NCI-H774 (cell line): ENCODE measurements at places on chromosomes 1 and 21.
A peak's percentile ranks its signal among the peaks of the same experiment; 100 is the strongest.

DNA sequence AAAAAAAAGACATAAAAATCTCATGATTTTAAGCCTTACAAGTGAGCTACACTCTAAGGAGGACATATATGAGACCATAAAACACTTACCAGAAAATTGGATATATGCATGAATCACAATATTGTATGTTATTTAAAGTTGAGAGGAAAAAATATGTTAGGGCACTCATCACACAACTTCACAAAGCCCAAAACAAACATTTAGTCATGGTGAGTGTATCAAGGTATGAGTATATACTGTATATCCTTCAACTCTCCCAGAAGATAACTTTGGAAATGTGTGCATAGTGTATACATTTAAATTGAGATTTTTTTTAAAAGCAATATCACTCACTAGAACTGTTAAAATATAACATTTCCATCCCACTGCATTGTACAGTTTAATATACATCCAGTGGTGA is 259.3 kb downstream of the SRGAP2C start:
- no peak for DNase-seq

DNA sequence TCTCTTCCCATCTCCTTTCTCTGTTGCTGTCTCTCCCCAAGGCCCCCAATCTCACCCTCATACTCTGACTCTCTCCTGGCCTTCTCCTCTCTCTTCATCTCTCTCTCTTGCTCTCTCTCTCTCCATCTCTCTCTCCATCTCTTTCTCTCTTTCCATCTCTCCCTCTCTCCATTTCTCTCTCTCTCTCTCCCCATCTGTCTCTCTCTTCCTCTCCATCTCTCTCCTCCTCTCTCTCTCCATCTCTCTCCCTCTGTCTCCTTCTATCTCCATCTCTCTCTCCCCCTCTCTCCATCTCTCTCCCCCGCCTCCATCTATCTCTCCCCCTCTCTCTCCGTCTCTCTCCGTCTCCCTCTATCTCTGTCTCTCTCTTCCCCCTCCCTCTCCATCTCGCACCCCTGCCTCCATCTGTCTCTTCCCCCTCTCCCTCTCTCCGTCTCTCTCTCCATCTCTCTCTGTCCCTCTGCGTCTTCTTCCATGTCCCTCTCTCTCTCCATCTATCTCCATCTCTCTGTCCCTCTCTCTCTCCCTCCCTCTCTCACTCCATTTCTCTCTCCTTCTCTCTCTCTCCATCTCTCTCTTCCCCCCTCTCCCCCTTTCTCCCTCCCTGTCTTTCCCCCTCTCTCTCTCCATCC is 16.0 kb upstream of the EPHA8 start:
- no peak for DNase-seq

GRCh38 chr1:9069326-9070100 is at the start of gene SLC2A5:
Gene SLC2A5, minus strand, starts transcription at chr1:9069635. Its CDS starts 99 bp downstream, at chr1:9069536.
- no peak for DNase-seq

DNA sequence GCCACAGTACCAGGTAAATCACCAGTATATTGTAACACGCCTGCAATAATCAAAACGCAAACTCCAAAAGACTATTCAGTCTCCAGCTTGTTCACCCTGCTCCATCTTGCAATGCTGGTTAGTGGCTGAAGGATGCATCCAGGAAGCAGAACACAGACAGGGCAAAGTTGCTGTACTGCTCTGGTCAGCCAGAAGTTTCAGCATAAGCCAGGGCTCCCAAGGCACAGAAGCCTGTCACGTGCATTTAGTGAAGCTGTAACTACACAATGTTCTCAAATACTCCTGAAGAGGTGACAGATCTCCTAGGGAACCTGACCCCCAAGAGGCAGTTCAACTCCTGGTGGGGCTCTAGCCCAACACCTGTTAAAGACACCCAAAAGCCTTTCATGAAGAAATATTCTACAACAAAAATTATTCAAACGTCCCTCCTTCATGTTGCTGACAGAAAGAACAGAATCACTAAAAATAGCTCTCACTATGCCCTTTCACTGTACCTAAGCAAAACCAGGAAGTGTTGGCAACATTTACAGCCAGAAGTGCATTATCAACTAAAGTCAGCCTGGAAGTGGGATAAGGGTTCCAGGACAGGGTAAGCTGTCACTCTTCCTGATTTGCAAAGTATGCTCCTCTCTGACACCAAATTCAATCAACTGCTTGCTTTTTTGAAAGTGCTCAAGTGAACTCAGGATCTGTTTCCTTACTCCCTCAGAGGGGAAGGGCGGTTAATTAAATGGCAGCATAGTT is 52.1 kb downstream of the SLC35D1 start:
- DNase-seq = no peak

GRCh38 chr1:230231774-230232145 is 164.7 kb downstream of the GALNT2 start:
- DNase-seq = peak; percentile 43

- no peak for DNase-seq
These were observed 30.3 kb upstream of the PKP1 start for GRCh38 chr1:201252944-201253371.

DNA sequence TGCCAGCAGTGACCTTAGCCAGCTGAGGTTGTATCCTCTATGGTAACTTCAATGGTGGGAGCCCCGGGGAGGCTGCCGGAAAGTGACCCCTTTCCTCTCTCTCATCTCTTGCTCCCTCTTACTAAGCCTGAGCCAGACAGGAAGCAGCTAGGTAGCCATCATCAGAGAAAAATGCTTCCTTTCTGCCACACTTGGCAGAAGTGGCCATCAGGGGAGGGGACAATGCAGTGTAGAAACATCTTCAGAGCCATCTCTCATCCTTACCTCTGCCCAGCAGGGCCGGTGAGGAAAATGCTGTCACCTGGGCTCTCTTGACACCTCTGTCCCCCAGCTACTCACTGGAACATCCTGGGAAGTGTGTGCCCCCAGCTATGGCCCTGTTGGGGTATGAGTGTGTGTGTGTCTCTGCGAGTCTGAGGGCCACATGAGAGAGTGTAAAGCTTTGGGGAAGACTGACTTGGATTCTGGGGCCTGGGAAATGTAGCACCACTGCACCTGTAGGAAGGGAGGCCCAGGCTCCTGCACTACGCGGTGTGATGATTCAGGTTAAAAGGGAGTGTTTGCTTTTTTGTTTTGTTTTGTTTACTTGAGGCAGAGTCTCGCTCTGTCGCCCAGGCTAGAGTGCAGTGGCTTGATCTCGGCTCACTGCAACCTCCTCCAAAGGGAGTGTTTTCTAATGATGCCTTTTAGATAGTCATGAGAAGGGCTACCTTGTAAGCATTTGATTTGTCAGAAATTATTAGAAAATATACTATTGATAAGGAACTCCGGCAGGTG is 48.7 kb upstream of the CNTN2 start:
- DNase-seq = no peak

DNA sequence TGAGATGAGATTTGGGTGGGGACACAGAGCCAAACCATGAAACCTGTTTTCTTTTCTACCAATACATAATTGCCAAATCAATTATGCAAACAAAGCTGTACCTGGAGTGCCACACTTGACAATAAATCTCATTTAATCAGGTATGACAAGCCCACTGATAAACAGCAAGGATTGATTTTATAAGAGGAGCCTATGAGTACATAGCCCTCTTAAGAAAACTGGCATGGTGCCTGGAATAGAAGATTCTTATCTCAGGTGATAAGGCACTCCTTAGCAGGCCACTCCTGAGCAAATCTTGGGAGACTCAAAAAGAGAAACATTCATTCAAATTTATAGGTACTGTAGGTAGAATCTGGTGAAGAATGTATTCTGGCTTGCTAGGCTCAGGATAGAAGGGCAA is 28.6 kb upstream of the PDE4B start:
- DNase-seq = no peak

DNA sequence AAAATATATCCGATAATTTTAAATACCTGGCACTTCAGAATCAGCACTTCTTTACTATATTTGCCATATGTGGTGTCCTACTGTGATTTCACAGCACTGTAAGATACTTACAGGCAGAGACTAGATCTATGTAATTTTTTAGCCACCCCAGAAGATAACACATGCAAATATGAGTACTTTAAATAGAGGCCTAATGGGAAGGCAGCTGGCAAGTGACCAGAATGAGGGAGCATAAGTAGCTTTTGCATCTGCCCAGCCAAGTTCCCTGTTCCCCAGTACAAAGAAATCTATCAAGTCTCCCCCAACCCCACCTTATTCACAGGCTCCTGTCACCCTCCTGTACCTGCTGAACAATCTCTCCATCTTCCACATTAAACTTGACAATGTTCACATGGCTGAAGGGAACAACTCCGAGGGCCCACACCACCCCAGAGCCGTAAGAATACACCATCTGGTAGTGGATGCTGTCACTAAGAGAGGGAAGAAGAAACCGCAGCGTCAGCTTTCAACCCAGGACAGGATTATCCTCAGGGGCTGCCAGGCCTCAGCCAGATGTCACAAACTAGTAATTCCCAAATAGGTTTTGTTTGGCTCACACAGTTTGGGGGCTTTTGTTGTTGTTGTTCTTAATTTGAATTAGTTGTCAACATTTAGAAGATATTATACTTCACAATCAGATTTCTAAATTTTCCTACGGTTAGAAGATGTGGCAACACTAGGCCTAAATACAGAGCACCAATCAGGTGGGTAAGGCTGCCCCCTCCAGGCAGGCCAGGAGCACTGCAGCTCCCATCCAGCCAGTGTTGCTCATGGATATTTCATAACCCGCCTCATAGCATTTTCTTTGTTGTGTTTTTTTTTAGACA is 10.4 kb downstream of the EMC1 start:
- no peak for DNase-seq

GRCh38 chr1:185786524-185786923 is 52.3 kb downstream of the HMCN1 start:
- DNase-seq = no peak

DNA sequence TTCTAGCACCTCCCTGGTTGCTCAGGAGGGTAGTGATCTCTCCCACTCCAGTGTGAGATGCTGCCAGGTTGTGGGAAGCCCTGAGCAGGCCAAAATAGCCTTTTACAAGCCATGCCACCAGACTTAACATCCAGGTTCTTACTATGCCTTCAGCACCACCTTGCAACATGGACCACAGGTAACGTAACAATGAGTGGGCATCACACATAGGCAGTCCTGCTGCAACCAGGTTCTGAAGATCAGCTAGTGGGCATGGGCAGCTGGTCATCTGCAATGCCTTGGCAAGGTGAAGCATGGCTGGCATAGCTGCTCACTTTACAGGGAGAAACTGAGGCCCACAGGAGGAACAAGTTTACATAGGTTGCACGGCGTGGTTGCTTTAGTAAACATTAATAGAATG is 40.7 kb downstream of the DHCR24 start:
- no peak for DNase-seq

- DNase-seq = no peak
These were observed 119.3 kb downstream of the SIK1 start for GRCh38 chr21:43307677-43308070.

- no peak for DNase-seq
These were observed at the start of gene MPL for GRCh38 chr1:43337588-43337987. Gene MPL, plus strand, starts transcription at chr1:43337818. Its CDS starts 31 bp downstream, at chr1:43337849.

DNA sequence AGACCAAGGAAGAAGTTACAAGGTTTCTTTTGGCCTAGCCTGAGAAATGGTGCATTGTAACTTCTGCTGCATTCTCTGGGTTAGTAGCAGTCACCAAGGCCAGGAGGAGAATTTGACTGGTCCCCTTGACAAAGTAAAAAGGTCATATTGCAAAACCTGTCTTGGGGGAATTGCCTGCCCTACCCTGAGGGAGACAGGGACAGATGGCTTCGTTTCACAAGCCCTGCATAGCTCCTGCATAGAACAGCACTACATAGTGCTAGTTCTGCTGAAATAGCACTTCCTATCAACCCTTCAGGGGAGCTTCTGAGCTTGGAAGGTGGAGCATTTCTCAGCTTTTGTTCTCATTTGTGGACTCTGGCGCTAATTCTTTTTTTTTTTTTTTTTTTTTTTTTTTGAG is 20.4 kb upstream of the AK2 start:
- no peak for DNase-seq

- DNase-seq = no peak
These were observed 26.5 kb upstream of the RPL11 start for GRCh38 chr1:23664837-23665795.

- DNase-seq = no peak
These were observed 48.1 kb downstream of the KIF21B start for GRCh38 chr1:200975458-200975857.

DNA sequence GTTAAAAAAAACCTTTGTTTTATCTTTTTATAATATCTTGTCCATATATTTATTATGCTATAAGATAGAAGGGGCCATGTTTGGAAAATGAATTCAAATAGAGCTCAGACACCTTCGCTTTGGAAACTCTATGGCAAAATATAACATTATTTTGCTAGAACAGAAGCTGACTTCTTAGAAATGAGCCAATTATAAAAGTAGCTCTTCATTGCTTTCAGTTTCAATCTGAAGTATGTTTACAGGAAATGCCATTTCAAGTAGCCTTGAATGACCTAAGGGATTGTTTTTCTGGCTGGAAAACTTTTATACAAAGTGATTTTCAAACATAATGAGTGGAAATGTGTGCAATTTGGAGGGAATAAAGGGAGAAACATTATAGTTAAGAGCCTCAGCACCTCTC is 37.8 kb upstream of the GBP5 start:
- DNase-seq = no peak

DNA sequence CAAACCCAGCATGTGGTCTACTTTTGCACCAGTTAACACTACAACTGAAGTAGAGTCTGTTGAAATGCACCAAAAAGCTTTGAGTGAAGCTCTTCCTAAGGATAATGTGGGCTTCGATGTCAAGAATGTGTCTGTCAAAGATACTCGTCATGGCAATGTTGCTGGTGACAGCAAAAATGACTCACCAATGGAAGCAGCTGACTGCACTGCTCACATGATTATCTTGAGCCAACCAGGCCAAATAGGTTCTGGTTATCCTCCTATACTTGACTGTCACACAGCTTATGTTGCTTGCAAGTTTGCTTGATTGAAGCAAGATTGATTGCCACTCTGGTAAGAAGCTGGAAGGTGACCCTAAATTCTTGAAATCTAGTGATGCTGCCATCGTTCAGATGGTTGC is 85.2 kb downstream of the DENND1B start:
- no peak for DNase-seq

- peak; percentile 26 for DNase-seq
These were observed 224.3 kb upstream of the FGGY start for GRCh38 chr1:59072583-59072947.

DNA sequence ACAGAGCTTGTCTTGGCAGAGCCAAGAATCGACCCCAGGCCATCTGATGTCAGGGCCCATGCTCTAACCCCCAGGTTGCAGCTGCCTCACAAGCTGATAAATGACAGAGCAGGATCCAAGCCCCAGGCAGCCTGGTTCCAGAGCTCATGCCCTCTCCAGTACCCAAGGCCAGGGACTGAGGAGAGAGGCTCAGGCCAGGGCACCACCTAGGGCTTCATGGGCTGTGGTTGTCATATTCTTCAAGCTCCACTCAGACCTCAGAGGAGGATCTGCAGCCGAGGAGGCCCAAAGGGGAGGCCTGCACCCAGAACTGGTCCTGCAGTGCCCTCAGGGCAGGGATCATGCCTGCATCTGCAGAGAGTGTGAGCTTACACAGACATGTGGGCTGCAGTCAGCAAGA is 301.1 kb downstream of the MATN1 start:
- DNase-seq = no peak
